Hematopoietic multipotent progenitor cell (in vitro differentiated cells): ENCODE measurements at places on chromosomes 6 and 20. TPM values are rescaled to one million over a fixed set of nuclear protein-coding genes. Genes with fewer than 3 reads are reported as not detected.

GRCh38 chr6:39914239-39914638 is 20.0 kb downstream of the MOCS1 start:
- no peak for DNase-seq

- no peak for DNase-seq
Measured at GRCh38 chr6:47149554-47149953, 107.4 kb upstream of the ADGRF1 start.

DUSP15 gene
- 8.6 TPM for total RNA-seq

- DNase-seq, result no peak
Measured at GRCh38 chr20:63021356-63022321, 14.9 kb upstream of the BHLHE23 start.

- peak; percentile 69 for DNase-seq
Measured at GRCh38 chr6:2433711-2434110, 188.3 kb upstream of the GMDS start.

DNA sequence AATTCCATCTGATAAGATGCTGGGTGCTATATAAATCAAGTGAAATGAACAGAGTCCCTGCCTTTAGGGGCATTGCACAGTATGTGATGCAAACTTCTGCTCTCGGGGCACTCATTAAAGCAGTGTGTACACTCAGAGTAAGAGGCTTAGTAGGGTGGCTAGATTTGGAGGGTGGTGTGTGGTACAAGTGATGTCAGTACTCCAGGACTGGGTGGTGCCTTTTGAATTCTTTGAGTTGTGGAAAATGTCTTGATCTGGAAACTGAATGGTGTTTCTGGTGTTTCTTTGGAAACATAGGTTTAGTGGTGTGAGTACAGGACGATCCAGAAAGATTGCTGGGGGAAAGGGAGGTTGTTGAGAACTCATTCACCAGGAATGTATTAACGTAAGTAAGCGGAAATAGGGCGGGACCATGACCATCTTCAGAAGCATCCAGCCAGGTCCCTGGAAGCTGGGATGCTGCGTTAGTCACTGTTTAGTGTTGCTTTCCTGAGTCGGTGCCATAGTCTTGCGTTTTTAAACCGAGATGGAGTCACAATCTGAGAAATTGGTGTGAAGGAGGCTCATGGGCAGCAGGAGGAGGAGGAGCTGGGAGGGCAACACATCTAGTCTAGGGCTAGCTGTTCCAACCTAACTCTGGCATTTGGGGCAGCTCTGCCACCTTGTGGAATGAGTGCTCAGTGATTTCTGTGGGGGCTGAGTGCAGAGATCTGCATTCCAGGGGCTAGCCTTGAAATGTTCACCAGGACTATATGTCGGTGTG is 70.3 kb downstream of the SCAND1 start:
- peak; percentile 6 for DNase-seq

DNA sequence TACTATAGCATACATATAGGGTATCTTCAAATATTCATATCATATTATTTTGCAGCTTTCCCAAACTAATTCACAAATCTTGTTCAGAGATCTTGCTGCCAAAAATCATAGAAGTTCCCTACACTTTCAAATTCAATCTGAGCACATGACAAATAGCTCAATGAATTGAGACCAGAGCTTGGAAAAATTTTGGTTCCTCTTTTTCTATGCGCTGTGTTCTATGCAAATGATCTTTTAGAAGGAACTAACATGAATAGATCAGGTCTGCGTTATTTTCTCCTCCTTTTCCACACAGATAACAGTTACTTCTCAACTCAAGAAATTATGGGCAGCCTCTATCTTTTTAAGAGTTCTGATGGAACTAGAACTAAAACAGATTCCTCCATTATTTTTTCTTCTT is 316.3 kb downstream of the ARHGAP18 start:
- peak; percentile 56 for DNase-seq

DNA sequence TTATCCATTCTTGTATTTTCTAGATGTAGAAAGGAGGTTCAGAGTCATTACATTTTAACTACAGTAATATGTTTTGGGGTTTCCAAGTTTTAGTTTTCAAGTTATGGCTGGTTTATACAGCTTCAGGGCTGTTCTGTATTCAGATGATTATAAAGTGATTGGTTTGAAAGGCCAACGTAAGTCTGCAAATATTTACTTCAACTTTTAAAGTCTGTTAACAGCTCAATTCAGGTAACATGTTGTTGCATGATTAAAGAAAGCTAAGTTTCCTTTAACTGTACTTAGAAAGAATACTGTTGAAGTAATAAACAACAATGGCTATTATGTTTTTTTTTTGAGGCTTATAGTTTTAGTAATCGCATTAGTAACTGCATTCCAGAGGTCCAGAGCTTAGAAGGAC is 22.8 kb upstream of the GCLC start:
- DNase-seq, result no peak

DNA sequence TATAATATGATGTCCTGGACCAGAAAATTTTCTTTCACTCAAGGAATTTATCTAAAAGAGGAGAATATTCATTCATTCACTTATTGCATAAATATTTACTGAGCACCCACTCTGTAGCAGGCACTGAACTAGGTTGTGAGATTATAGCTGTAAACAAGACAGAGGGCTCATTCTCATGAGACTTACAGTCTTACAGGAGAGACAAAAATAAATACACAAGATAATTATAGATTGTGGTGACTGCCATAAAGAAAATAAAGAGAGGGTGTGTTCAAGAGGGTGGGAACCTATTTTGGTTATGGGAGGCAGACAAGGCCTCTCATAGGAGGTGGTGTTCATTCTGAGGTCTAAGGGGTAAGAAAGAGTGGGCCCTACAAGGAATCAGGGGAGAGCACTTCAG is 109.9 kb upstream of the SUPT3H start:
- no peak for DNase-seq

DNA sequence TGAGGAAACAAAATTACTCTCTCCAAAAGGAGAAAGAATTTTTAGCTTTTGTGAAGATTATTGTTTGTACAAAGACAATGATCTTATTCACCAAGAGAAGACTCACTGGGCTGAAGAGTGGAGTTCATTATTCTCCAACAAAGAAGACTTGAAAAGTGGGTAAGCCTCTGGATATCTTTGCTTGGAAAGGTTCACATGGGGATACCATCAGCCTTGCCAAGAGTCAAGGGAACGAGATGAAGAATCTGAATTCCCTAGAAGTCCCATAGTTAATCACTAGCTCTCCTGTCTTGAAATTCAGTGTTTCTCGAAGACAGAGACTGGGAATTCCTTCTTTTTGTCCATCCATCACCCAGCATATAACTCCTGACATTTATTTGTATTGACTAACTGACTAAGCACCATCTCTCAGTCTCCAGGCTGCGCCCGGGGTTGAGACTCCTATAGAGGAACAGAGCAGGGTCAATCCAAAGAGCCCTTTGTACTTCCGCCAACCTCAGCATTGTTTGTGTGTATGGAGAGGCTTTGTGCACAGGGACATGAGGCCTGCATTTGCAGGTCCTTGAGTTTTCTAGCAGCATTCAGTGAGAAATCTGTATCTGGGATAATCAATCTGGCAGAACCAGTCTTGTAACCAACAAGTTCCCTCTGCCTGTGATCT is 461.9 kb downstream of the KIF16B start:
- DNase-seq, result no peak

DNA sequence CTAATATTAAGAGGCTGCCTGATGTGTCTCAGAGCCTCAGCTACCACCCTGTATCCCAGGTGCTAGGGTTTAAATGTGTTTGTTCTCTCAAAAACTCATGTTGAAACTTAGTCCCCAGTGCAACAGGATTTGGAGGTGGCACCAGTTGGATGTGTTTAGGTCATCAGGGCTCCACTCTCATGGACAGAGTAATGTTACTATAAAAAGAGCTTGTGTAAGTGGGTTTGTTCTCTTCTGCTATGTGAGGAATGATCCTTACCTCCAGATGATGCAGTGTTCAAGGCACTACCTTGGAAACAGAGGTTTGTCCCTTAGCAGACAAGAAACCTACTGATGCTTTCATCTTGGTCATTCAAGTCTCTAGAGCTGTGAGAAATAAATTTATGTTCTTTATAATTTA is 164.9 kb upstream of the EPHA7 start:
- DNase-seq, result no peak

FUCA2 gene
- 7.8 TPM for total RNA-seq

DNA sequence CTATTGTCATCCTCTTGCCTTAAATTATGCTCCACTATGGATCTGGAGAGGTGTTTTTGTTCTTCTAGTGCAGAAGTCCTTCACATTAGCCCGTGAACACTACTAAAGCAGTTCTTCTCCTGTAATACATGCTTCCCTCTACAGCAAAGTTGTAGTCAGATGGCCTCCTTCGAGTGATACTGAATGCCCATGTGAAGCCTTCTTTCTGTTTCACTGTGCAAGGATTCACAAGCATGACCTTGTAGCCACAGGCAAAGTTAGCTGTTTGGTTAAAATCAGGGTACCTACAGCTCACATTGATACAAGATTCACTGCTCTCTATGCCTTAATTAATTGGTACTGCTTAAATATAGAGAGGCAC is 47.6 kb downstream of the ARHGAP18 start:
- no peak for DNase-seq

KCNB1 gene
- total RNA-seq, result under 0.01 TPM

GRCh38 chr20:10673176-10673841 is 490 bp downstream of the JAG1 start:
- peak; percentile 23 for DNase-seq

DNA sequence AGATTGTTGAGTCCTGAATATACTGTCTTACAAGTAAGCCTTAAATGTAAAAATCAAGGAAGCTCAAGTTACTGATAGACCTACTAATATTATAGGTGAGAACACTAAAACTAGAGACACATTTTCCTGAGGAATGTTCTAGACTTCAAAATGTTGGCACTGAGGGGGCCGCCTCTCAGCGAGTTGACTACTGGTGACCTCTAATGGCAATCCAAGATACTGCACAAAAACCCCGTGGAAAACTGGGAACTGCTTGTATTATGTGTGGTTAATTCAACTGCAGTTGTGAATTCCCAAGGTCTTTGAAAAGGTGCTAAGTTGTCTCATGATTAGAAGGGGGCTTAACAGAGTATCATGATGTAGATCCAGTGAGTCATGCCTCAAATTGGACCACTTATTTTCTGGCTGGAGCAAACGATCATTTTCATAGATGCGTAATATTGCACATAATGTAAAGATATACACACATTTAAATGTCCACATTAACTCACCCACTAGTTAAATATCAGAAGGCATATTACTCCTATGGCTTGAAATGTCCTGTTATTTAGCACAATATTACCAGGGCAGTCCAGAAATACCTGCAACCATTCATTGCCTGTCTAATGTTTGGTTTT is 336.2 kb downstream of the FOXA2 start:
- DNase-seq, result no peak

- no peak for DNase-seq
Measured at GRCh38 chr20:50491168-50491567, 19.0 kb upstream of the PTPN1 start.

DNA sequence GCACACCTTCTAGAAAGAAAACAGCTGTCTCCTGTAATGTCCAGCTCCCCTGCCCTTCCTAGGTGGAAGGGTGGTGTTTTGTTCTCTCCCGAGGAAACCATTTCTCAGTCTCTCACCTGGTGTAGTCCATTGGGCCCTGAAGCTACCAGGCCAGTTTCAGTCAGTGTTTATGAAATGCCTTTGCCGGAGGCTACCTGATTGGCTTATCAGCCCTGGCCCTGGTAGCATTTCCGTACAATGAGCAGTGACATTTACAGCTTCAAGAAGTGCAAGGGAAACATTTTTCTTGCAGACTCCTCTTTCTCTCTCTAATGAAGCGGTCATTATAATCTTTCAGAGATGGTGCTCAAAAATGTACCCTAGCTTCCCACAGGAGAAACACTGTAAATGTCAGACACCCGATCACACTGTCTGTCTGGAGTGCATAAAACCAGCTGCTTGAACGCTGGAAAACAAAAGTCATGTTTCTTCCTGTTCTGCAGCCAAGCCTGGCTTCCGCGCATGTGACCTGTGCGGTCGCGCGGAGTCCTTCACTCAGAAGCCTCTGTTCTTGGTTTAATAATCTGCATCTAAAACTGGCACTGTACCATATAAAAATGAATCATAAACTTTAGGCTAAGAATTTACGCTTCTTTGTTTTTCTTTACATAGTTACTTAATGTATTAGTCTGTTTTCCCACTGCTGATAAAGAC is 28.4 kb upstream of the SAYSD1 start:
- no peak for DNase-seq

DNA sequence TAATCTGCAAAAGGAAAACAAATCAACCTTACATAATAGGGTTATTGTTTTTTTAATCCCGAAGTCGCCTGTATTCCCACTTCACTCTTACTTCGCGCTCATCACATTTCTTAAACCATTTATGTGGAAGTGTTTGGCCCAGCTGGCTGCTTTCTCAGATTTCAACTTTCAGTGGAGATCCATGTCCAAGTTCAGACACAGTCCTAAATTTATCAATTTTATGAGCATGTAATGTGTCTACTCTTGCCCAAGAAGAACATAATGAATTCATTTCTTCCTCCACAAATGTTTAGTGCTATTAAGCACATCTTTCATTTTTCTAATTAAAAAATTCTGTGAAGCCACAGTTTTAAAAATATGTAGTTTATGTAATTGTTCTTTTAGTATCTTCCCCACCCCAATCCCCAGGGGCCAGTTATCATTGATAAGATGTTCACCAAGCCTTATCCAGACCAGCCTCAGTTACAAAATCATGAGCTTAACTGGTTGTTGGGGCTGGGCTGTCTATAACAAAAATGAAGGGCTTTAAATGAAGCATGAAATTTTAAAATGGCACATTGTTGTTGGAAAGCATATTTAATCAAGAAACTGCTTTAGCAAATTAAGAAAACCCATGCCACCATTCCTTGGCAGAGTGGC is 151.7 kb downstream of the UST start:
- DNase-seq, result no peak

DNA sequence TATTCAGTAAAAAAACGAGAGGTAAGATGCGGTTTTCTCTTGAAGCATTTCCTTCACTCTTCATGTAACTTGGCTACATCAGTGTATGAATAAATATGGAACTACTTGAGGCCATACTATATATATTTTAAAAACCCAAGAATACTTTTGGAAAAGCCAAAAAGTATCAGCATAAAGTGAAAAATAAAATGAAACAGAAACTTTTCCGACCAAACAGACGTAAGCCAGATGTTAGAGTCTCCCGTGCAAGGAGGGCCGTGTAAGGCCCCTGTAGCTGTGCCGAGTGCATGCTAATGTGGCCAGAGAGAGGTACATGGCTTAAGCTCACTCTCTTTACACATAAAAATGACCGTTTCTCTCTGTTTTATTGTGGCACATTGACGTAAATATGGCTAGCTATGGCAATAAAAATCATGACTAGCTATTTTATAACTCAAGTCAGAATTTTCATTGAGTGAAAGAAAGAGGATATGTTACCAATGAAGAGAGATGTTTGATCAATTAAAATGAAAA is 140.1 kb upstream of the GMDS start:
- DNase-seq, result no peak

PKHD1 gene
- under 0.01 TPM for total RNA-seq
